ENCODE measurements at places on chromosomes 12 and 14.
A peak's percentile ranks its signal among the peaks of the same experiment; 100 is the strongest.

- peak; percentile 48 for DNase-seq
These were observed 4.8 kb downstream of the EPYC start for GRCh38 chr12:90999966-91000365.

DNA sequence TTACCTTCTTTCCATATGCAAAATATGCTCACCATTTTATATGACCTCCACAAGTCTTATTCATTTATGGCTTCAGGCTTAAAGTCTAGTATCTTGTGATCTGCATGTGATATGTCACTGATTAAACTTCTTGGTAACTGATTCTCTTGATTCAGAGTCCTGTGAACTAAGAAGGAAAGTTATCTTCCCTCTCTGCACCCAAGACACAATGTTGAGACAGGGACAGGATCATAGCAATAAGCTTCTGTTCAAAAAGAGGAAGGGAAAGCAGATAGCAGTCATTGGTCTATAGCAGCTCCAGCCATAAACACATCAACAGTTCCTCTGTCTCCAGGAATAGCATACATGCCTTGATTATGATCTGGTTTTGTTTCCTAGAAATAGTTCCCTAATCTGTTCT lies 103.1 kb downstream of the UNC79 start:
- DNase-seq: no peak

DNA sequence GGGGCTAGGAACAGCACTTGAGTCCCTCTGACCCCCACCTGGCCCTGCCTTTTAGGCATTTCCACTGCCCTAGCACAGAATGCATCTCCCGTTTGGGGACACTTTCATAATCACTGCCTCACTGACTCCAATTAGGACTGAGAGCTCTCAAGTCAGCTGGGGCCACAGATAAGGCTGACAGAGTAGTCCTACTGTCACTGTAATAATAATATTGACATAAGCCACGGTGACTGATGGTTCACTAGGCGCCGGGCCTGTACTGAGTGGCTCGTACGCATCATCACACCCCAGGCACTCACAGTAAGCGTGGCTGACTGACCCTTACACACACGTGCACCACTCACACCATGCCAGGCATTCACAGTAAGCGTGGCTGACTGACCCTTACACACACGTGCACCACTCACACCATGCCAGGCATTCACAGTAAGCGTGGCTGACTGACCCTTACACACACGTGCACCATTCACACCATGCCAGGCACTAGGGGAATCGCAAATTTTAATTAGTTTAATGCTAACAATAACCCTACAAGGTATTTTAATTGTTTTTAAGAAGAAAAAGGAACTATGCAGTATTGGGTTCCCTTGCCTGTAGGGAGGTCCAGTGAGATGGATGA lies 87.7 kb downstream of the CHGA start:
- no peak for DNase-seq

DNA sequence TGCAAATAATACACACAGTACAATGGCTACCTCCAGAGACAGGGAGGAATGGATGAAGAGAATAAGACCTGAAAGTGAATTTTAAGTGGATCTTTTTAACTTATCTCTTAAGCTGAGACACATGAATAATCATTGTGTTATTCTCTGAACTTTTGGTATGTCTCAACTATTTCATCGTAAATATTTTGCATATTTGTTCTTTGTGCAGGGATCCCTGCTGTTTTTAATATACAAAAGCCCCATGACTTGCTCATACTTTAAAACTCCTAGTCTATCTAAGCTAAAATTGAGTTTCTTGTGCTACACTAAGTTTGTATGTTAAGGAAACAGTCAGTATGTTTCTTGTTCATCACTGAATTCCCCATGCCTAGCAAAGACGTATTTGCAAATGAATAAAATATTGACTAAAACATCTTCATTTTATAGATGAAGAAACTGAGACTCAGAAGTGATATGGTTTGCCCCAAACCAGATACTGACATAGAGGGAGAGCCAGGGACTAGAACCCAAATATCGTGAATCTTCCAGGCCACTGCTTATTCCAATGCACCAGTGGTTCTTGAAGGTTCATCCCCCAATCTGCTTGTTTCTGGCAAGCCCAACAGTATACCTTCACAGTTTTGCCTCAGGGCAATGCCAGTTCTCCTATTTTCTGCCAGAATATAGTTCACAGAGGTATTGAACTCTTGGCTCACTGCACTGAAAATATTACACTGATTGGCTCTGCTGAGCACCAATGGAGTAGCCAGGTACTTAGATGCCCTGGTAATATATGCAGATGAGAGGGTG lies 356.9 kb downstream of the MED13L start:
- peak; percentile 31 for DNase-seq

DNA sequence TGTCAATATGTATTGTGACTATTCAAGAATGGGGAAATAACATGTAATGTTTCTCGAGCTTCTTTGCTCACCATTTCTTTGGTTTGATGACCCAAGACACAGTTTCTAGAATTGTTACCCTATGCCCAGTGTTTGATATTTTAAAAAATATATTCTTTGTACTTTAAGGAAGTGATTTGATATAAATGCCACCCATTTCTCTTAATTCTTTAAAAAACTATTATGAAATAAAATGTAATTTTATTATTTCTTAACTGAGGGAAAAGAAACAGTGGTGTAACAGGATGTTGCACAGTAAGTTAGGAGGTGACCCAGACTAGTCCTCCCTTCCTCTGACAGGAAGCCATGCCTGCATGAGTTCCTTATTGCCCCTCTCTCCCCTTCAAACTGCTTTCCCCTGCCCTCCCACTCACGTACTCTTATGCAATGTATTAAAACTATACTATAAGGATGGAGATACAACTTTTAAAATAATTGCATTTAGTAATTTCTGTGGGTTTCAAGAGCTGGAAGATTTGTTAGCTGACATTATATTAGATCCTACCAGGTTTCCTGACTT lies 279.4 kb downstream of the TMTC2 start:
- no peak for DNase-seq

- DNase-seq: no peak
These were observed 17.2 kb downstream of the PACS2 start for GRCh38 chr14:105331575-105332349.

- no peak for DNase-seq
These were observed 111.6 kb downstream of the ADGRD1 start for GRCh38 chr12:131065279-131065678.

- peak; percentile 52 for DNase-seq
These were observed 20.9 kb downstream of the ISCA2 start for GRCh38 chr14:74514471-74514941.

DNA sequence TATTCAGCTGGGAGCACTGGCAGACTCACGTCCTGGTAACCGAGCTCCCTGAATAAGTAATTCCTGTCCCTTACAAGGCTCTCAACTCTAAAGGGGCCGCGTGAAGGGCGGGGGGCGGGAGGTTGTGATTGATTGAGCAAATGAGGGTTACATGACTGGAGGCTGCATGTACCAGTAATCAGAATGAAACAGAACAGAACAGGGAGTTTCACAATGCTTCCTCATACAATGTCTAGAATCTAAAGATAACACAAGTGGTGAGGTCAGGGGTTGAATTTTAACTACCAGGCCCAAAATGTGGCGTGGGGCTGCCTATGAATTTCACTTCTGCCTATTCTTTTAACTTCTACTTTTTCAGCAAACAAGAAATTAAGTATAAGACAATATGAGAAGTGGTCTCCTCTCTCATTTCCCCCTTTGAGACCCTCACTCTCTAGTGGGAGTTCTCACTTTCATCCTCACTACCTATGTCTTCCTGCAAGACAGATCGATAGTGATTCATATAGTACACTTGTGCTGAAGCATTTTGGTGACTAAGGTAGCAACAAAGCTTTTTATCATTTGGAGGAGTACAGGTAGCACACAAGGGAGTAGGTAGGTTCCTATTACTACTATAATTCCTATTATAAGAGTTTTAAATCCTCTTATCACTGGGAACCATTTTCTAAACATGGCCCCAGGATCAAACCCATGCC lies 239.8 kb downstream of the KTN1 start:
- DNase-seq: no peak

- no peak for DNase-seq
These were observed 421.2 kb downstream of the TMEM121 start for GRCh38 chr14:105947599-105947998.

- DNase-seq: no peak
These were observed 254.0 kb downstream of the ANO6 start for GRCh38 chr12:45469902-45470301.

GRCh38 chr12:9634177-9634803 lies 26.6 kb upstream of the KLRB1 start:
- peak; percentile 47 for DNase-seq

- DNase-seq: no peak
These were observed 67.8 kb upstream of the LTA4H start for GRCh38 chr12:96103067-96103644.

DNA sequence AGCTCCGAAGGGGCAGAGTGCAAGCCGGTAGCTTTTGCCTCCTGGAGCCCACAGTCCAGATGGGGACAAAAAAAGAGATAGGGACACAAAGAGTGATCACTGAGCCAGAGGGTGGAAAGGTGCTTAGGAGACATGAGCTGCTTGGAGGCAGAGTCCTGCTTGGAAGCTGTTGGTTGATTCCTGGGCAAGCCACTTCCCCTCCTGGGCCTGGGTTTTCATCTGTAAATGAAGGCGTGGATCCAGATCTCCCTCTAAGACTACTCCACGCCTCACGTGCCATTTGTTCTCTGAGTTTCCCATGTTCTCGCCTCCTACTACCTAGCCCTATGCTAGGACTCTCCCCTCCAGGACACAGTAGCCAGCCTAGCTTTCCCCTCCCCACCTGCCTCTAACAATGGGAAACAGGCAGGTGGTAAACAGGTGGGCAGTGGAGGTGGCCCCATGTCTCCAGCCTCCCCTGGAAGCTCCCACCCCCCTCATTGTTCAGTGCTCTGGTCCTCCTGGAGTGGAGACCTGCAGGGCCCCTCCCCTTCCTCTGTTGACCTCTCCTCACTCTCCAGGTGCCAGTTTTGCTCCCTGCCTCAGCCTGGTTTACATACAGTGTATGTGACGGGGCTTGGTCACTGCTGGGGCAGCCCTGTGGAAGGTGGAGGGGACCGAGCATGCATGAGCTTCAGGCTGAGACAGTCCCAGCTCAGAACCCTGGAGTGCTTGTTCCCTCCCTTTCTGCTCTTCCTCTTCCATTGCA lies 3.8 kb downstream of the SERPINA3 start:
- DNase-seq: no peak

DNA sequence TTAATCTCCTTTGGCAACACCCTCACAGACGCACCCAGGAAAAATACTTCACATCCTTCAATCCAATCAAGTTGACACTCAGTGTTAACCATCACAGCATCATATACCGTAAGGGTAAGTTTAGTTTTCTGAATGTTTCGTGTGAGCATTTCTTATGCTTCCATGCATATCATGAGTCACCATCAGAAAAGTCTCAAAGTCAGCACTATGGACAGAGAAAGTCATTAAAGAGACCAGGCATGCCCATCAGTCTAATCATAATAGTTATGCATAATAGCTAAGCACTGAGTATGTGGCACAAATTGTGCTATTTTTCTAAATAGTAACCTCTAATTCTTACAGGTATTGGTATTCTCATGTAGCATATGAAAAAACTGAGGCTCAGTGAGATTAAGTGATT lies 158.8 kb upstream of the PRMT8 start:
- DNase-seq: peak; percentile 21

- DNase-seq: peak; percentile 11
These were observed 324.6 kb downstream of the RAD51B start for GRCh38 chr14:68144051-68144681.

- peak; percentile 31 for DNase-seq
These were observed 168.9 kb upstream of the RASSF8 start for GRCh38 chr12:25789541-25789944.

- peak; percentile 29 for DNase-seq
These were observed 361.9 kb upstream of the FAR2 start for GRCh38 chr12:28787151-28787550.

DNA sequence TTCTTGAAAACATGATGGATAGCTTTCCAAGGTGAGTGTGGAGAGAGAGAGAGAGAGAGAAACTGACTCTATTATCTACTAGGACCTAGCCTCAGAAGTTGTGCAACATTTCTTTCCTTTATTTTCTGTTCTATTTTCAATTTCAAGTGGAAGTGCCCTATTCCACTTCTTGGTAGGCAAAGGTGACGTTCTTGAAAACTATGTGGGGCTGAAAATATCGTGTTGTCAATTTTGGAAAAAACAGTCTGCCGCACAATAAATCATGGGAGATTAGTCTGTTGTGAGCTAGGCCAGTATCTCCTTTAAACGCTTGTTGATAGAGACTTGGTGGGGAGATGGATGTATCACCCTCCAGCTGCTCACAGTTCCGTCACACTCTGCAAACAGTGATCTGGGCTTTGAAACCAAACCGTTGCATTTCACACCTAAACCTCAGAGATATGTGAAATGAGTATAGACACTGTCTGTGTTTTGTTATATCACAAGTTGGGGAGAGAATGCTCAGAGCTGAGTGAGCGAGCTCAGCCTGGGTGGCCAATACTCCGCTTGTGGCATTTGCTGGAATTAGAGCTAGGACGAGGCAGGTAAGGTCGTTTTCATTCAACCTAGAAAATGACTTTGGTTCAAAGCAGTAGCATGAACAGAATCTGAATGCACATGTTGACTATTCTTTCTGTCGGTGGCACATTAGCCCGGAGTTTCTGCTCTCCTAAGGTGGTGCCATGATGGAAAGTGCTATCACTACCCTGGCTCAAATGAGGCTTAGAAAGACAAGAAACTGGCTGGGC lies 75.1 kb upstream of the ST8SIA1 start:
- no peak for DNase-seq

GRCh38 chr12:91511795-91512420 lies 329.3 kb upstream of the DCN start:
- DNase-seq: no peak

GRCh38 chr14:70896317-70896716 lies 10.9 kb upstream of the PCNX1 start:
- no peak for DNase-seq

DNA sequence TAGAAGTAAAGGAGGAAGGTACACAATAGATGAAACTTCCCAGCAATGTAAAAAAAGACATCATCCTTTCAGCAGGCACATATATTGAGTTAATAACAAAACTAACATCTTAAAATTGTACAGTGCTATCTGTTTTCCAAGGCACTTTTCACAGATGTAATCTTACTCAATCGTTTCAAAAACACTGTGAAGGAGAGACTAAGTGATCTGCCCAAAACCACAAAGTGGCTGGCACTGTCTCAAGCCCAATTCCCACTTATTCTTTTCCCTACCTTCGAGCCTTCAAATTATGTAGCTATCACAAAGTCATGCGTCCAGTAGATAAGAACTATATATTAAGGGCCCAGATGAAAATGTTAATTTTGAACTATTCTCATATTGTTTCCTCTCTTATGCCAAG lies 193.6 kb upstream of the RASSF8 start:
- DNase-seq: no peak

GRCh38 chr14:52333108-52333507 lies 19.0 kb downstream of the PTGER2 start:
- DNase-seq: no peak

DNA sequence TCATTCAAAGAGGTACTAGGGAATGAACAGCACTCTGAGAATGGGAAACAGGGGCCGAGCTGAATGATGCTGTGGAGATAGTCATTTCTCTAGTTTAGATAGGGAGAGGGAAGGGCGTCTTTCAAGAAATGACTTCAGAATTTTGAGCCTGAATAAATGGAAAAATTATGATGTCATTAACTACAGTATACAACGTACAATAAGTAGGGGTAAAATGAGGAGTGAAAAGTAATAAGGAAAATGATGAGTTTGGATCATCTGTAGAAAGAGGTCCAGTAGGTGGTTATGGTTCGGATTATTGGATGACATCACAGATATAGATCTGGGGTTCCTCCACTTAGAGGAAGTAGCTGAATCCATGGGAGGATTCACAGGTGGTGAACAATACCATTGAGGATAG lies 960.0 kb downstream of the DIO2 start:
- DNase-seq: no peak

GRCh38 chr14:24425704-24426103 lies 3.8 kb downstream of the CBLN3 start:
- DNase-seq: peak; percentile 83
